ENCODE measurements at places on chromosomes 1 and 21.

GRCh38 chr1:203993256-203993655, 79.7 kb upstream of the SOX13 start:
- DNase-seq: no peak

DNA sequence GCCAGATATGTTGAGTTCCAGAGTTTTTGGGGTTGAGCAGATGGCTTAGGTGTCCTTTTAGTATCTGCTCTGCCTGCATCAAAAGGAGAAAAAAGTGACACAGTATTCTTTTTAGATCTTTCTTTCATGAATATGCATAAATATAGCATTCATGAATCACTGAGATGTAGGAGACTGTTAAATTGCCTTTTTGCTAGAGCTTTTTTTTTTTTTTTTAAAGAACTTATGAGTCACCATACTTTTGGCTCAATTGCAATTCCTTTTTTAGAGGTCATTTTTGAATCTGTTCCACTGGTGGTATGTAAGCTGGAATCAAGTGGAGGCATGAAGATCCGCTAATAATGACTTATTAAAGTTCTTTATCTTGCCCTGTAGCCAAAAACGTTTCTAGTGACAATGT, 480.9 kb upstream of the ZRANB2 start:
- DNase-seq: peak; percentile 44

DNA sequence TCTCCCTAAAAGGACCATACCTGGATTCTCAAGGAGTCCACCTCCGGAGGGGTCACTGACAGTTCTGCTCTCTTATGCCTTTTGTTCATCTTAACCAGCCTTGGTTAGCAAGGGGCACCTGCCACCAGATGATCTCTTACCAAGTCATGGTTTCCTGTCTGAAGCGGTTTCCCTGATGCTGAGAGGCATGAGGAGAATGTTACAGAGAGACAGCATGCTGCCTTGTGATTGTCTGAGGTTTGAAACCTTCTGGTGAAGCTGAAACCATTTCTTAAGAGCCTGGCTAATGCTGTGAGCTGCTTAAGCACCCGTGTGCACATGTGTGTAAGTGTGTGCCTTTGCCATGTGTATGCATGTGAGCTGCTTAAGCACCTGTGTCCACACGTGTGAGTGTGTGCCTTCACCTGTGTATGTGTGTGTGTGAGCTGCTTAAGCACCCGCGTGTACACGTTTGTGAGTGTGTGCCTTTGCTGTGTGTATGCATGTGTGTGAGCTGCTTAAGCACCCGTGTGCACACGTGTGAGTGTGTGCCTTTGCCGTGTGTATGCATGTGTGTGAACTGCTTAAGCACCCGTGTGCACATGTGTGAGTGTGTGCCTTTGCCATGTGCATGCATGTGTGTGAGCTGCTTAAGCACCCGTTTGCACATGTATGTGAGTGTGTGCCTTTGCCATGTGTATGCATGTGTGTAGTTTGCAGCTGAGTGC, 136.4 kb upstream of the COL6A1 start:
- DNase-seq: no peak

DNA sequence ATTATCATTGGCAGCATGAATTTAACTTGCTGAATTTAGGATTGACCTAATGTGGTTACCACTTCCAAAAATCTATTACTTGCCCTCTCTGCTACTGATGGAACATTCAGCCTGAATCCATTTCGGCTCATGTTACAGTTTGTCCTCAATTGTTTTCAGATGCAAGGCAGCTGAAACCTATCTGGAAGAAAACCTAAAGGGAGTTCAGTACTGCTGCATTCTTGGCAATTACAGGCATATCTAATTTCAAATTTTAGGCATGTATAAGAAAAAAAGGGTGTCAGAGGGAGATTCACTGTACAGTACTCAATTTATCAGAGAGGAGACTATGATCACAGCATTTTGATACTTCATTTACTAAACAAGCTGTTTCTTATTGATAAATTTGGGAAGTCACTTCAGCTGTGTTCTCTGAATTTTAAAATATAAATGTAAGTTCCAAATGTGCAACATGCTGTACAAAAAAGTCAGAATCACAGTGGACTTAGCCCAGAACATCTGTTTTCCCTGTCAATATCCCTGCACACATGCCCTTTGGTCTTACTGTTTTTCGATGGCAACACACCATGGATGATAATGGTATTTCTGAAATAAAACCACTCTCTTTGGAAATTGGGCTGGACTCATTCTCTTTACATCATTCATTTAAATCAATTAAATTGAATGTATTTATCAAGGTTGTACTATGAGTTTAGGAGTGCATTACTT, 651.6 kb upstream of the ADGRL4 start:
- peak; percentile 41 for DNase-seq

DNA sequence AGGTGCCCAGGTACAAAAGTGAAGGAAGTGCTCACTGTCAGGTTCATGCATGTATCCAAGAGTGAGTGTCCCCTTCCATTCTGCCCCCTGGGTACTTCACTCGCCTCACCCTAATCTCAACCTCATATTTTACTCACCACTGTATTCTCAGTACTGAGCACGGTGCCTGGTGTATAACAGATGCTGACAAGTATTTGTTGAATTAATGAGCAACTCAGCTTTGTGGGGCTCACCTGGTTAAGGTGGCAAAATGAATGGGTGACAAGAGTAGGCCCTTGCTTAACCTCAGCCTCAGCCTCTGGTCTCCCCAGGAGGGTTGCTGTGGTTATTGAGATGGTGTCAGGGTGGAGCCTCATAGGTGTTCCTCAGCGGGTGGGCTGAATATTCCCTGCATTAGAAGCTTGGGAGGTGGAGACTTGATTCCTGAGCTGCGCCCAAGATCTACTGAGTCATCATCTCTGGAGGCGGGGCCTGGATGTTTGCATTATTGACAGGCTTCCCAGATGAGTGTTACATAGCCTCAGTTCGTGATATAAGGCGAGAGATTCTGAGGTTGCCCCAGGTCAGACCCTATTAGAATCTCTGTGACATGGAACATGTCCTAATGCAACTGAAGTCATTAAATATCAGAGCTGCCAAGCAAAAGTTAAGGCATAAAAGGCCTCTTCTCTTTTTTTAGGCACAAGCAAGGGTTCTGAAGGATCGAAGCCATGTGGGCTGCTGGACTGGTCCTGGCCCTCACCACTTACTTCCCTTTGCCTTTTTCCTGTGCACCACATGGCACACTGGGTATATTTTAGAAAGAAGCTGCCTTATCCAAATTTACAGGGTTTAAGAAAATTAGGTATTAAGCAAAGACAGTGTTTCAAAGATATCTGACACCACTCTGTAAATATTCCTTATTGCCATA, 39.2 kb downstream of the SYT6 start:
- no peak for DNase-seq

- no peak for DNase-seq
These were observed 6.0 kb downstream of the ADAM15 start for GRCh38 chr1:155057104-155057503.

DNA sequence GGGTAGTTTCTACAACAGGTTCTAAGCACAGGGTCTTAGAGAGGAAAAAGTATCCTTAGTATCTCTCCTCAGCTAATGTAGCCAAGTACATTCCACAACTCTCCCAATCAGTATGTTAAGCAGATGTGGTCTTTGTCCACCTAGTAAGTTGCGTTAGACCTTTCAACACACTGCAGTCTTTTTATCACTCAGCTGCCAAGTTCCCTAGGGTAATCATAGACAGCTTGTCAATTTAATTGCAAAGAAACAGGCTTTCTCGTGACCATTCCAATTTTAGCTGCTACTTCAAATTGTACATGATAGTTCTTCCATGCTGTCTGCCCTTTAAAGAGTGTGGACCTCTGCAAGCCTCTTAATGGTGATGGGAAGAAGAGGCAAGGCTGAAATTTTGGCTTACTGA, 211.8 kb upstream of the PKN2 start:
- DNase-seq: no peak

DNA sequence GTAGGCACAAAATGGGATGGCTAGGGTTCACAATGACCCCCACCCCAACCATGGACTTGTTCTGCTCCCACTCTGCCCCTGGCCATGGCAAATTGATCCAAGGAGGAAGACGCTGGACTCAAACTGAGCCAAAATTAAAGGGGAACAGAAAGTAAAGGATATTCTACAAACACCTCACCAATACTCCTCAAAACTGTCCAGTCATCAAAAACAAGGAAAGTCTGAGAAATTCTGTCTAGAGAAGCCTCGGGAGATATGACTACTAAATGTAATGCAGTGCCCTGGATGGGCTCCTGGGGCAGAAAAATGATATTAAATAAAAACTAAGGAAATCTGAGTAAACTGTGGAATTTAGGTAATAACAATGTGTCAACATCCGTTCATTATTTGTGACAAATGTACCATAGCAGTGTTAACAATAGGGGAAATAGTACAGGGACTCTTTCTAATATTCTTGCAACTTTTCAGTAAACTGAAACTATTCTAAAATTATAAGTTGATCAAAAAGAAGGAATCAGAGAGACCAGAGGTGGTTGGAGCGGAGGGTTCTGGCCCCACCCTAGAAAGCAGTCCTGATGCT, 45.0 kb downstream of the MIS18A start:
- no peak for DNase-seq

- DNase-seq: no peak
These were observed 25.6 kb downstream of the SEC16B start for GRCh38 chr1:177944016-177944949.

DNA sequence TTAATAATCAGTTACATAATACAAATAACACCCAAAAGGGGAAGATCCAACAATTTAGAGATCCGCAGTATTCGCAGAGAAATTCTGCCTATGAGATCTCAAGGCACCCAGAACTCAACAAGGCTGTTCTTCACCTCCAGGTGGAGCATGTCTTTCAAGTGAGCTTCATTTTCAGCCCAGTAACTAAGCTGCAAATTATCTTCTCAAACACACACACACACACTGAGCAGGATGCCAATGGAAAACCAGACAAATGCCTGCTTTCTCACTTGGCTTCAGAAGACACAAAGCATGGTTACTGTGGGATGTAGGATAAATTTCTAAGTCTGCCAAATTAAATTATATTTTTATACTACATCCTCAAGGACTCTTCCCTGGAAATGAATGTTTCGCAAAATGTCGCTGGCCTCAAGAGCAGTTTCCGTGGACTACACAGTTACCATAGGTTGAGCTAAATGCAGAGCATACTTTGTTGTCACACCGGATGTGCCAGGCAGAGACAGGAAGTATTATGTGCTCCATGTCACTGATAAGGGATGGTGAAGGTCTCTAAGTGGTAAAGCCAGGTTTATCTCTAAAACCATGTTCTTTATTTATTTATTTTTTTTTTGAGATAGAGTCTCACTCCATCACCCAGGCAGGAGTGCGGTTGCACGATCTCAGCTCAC, 30.3 kb downstream of the UBR4 start:
- no peak for DNase-seq

DNA sequence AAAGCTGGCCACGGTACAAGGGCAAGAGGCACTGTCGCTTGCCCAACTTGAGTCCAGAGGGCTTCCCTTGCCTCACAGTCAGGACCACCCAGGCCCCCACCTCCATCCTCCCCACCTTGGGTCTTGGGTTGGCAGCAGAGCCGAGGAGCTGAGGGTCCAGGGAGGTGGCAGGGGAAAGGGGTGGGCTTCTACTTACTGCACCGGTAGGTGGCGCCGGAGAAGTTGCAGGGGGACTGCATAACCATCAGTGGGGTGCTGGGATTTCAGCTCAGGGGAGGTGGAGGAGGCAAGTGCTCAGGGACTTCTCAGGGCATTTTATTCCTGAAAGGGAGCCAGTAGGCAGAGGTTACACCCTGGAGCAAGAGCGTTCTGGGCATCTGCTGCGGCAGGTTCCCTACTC, 44.0 kb downstream of the TRIM62 start:
- no peak for DNase-seq

GRCh38 chr1:105027838-105028471, 1278.3 kb downstream of the AMY1C start:
- no peak for DNase-seq

DNA sequence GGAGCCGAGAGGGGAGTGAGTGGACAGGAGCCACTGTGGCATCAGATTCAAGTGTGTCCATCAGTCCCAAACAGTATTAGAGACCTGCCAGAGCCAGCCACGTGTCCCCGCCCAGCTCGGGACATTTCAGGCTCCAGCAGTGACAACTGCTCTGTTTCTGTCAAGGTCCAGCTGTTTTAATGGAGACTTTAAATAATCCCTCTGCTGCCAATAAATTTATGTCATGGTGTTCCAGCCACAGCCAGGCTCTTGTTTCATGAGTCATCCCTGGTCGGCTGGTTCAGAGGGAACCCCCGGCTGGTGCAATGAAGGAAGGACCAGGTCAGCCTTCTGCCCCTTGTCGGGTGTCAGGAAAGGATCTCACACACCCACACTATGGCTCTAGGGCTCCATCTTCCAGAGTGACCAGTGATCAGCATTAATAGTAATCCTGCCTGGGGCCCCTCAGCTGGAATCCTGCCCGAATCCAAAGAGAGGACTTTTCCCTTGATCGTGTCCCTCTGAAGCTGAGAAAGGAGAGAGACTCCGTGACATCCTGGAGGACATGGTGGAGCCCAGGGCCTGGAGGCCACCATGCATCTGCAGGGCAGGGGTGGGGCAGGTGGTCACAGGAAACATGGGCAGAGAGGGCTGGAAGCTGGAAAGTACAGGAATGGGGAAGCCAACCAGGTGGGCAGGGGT, 197.3 kb downstream of the MATN1 start:
- DNase-seq: no peak

DNA sequence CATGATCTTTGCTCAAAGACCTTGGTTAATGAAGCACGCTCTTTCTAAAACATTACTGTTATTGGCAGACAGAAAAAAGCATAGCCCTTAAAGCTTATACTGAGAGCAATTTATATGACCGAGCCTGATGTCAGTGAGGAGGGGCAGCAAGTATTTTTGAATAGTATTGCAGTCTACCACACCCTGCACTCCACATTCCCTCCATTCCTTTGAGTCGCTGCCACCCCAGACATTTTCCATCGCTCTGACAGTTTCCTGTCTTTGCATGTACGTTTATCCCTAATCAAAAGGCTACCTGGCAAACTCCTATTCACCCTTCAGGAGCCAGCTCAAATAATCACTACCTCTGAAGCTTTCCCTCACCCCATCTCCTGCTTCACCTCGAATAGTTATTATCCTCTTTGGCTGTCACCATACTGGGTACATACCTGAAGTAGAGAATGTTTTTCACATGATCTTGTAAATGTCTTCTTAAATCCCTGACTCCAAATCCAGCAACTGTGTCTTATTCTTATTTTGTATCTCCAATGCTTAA, 5.5 kb upstream of the JUN start:
- DNase-seq: no peak

Data from fibroblast of skin of left biceps (primary cell).